ENCODE measurements at places on chromosomes 2 and 18. TPM values are rescaled to one million over a fixed set of nuclear protein-coding genes. Genes with fewer than 3 reads are reported as not detected.

DNA sequence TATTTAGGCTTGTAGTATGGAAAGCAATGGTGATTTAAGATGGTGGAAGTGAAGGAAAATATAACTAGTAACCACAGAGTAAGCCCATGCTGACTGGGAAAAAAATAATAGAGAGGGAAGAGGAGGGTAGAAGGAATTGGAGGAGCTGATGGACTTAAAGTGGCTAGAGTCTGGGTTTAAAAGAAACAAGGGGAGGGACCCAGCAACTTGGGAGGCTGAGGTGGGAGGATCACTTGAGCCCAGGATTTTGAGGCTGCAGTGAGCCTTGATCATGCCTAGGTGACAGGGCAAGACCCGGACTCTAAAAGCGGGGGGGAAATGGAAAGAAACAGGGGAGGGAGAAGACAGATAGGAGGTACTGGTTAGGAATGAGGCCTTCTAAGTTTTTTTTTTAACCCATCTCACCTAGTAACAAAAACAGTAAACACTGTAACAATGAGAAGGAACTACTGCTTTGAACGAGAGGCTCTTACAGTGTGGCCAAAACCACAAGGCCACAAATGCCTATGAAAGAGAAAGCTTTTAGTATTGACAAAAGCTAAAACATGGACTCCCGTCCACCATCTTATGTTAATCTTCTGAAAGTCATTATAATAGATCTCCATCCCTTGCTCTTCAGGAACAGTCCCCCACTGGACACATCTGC is 26.6 kb downstream of the METTL8 start:
- no peak for DNase-seq

Gene VWA3B
- total RNA-seq: 0.59 TPM

DNA sequence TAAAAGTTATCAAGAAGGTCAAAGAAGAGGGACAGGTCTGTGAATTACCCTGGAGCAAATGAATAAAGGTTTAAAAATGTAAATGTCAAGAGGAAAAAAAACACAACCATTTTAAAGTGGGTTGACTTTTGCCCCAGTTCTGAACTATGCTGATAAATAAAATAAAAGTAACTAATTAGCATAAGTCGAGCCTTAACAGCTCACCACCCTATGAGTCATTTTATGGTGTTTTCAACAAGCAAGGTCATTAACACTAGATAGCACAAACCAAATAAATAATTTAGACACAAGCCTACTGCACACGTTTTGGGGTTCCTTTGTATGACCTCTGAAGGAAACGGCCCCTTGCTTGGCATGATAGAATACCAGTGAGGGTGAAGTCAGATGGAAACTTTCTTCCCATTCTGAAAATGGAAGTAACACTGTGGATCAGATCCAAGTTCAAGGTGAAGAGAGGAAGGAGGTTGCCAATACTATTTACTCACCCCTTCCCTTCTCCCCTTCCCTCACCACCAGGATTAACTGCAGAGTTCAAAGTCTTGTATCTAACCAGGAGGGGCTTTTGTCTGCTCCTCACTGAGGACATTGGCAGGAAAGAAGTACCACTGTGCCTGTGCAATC is 380.0 kb upstream of the ACVR2A start:
- DNase-seq: no peak

Gene DOK6
- total RNA-seq: 2.7 TPM

DNA sequence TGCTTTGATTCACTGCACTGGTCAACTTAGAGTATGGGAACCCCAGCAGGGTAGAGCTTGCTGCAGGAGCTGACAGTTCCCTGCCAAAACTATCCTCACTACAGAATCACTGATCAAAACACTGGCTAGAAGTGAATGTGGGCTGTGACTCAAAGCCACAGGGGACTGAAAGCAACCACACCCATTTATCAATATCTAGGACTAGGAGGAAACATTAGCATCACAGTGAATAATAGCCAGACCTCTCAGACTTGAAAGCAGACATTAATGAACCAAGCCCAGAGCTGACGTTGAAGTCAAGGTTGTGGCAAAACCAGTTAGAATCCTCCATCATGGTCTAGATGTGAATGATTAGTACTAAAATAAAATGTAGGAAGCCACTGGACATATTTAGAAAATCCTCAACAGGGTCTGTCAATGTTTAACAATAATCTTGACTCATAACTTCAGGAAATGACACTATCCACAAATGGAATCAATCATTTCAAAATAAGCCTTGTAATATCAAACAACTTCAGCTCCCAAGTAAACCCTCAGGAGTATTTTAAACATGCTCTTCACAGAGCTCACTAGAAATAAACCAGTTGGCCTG is 131.4 kb downstream of the CDH20 start:
- DNase-seq: peak; percentile 13

Data from osteoblast (primary cell).